ENCODE measurements at places on chromosomes 13 and 19.

- H3K36me3 ChIP-seq = no peaks in the 10 kb centered on the region
- DNase-seq = no peak
Observed at GRCh38 chr19:10418485-10419199, 1.7 kb upstream of the PDE4A start.

- H3K4me3 ChIP-seq = no peak overlapping the region
- no peaks in the 10 kb centered on the region for H3K27me3 ChIP-seq
- H3K36me3 ChIP-seq = no peaks in the 10 kb centered on the region
- DNase-seq = no peak
Observed at GRCh38 chr13:65601855-65602254, 1628.3 kb downstream of the PCDH9 start.

DNA sequence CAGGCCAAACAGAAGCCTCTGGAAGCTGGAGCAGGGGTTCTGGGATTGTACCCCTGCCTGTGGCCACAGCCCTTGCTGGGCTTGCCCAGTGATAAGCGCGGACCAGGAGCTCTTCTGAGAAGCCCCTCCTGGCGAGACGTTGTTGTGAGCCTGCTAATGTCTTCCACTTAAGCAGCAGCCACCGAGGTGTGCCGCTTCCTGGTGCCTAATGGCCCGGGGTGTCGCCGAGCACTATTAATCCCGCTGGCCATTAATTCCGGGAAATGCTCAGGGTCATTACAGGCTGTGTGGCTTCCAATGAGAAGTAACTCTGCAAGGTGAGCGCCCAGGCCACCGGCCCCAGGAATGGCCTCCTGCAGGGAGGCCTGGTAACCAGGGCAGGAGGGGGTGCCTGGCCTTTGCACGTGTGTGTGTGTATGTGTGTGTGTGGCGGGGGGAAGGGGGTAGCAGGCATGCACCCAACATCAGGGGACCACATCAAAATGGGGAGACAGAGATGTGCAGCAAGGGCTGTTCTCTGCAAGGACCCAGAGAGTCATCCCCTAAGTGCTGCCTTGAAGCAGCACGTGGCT, 175.0 kb downstream of the URI1 start:
- no peak overlapping the region for H3K4me3 ChIP-seq
- H3K27me3 ChIP-seq = no peaks in the 10 kb centered on the region
- H3K36me3 ChIP-seq = no peaks in the 10 kb centered on the region
- no peaks in the 10 kb centered on the region for H3K4me1 ChIP-seq
- H3K27ac ChIP-seq = no peak overlapping the region

GRCh38 chr19:35641515-35642151, at the start of gene ETV2:
TSS of gene ETV2 (plus strand) at chr19:35641745. CDS start at chr19:35642461, 716 bp downstream.
- H3K4me3 ChIP-seq = no peak within 1 kb of the TSS
- no peak within 1 kb of the TSS for H3K27ac ChIP-seq
